ENCODE measurements at places on chromosomes 2 and 18.

GRCh38 chr2:135011633-135012032 is 35.6 kb downstream of the MAP3K19 start:
- no peak for DNase-seq

GRCh38 chr2:75710220-75710576 is 517 bp downstream of the GCFC2 start:
- DNase-seq, result no peak

DNA sequence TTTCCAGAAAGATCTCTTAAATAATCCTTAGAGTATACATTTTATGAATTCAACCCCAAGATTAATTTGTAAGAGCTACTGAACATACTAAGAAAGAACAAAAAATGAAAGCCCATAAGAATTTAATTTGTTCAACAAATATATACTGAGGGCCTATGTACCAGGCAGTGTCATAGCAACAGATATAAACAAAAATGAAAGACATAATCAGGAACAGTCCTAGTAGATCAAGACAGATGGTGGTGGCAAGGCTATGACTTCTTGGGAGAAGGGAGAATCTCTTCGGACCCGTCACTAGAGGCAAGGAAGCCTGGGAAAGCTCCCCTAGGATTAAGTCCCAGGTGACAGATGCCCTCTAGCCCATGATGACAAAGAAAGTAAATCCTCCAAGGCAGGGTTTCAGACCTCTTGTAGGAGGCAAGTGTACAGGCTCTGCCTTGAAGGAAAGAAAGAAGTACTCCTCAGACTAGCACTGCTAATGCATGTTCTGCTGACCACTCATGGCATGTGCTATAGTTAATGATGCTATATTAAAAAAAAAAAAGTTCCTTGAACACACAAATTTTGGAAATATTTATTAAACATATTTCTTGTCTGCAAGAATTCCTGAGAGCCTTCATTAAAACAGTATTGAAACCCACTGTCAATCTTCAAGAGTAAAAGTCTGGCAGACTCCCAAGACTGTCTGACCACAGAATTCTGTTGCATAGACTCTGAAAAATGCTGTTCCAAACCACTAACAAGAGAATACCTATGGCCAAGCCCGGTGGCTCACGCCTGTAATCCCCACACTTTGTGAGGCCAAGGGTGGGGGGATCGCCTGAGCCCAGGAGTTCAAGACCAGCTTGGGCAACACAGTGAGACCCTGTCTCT is 31.5 kb downstream of the NOL10 start:
- no peak for DNase-seq

GRCh38 chr18:495017-495416 is 5.5 kb downstream of the COLEC12 start:
- no peak for DNase-seq

DNA sequence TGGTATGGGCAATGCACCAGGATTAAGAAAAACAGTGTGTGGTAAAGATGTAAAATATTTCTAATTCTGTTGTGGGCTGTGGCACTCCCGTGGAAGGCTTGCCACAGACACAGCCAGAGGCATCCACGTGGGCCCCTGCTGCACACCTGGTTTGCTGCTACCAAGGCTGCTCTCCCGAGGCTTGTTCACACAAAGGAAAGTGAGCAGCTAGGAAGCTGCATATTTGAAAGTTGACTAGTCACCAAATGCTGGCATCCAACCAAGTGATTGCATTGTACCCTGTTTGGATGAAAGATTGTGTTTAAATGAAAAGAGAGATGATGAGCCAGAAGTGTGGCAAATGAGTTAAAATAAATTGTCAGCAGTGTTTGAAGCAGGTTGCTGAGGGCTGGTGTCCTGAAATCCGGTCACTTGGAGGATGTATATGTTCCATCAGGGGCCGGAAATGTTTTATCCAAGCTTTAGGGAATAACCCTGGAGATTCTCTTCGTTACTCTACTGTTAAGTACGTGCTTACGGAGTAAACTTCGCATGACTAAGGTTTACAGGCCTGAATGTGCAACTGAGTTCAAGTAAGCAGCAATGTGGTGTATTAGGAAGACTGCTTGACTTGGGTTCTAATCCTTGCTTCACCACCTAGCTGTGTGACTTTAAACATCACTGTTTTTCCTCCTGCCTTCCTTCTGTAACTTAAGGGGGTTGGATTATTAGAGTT is 86.1 kb downstream of the MSH2 start:
- no peak for DNase-seq

DNA sequence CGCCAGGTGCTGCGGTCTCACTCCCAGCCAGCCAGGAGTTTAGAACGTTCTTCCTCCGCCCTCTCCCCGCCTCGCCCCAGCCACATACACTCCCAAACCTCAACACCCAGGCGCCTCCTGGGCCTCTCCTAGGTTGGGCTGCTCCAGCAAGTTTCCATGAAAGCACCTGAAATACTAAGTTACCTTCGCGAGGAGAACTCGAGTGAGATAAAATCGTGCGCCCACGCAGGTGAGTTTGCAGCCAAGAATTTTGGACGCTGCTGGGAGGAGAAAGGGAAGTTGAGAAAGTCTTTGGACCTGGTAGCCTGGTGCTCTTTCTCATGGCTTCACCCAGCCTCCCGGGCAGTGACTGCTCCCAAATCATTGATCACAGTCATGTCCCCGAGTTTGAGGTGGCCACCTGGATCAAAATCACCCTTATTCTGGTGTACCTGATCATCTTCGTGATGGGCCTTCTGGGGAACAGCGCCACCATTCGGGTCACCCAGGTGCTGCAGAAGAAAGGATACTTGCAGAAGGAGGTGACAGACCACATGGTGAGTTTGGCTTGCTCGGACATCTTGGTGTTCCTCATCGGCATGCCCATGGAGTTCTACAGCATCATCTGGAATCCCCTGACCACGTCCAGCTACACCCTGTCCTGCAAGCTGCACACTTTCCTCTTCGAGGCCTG is at the start of gene GPR39:
Gene GPR39, plus strand, starts transcription at position 83 of the 673 bp plus-strand sequence.
- DNase-seq, result no peak
